ENCODE measurements at places on chromosomes 5 and 9. TPM values are rescaled to one million over a fixed set of nuclear protein-coding genes. Genes with fewer than 3 reads are reported as not detected.

The IFNA21 gene
- total RNA-seq, result not detected

The IFNA8 gene
- total RNA-seq, result not detected

The CTNND2 gene
- 1.9 TPM for total RNA-seq

The LCNL1 gene
- total RNA-seq, result 15.3 TPM

The SCGB3A2 gene
- not detected for total RNA-seq

The NUTM2F gene
- total RNA-seq, result not detected

The RALGDS gene
- total RNA-seq, result 15.6 TPM

The NUTM2G gene
- not detected for total RNA-seq

The FST gene
- total RNA-seq, result 80.2 TPM

The NREP gene
- 42.0 TPM for total RNA-seq

The SMIM33 gene
- not detected for total RNA-seq

The CACNA1B gene
- total RNA-seq, result 0.16 TPM

The GFRA3 gene
- not detected for total RNA-seq

The PCDHGC4 gene
- 2.5 TPM for total RNA-seq

The ACTBL2 gene
- total RNA-seq, result not detected

The SLC36A2 gene
- not detected for total RNA-seq

The PNPLA7 gene
- 5.4 TPM for total RNA-seq

The RNF180 gene
- 3.4 TPM for total RNA-seq

The ADAMTSL2 gene
- total RNA-seq, result not detected

The PCSK5 gene
- total RNA-seq, result 3.6 TPM

The SLCO6A1 gene
- total RNA-seq, result not detected

The STPG3 gene
- not detected for total RNA-seq

The STK32A gene
- total RNA-seq, result 2.3 TPM

All from fibroblast of the aortic adventitia (primary cell).